ENCODE measurements at places on chromosomes 4 and X.

DNA sequence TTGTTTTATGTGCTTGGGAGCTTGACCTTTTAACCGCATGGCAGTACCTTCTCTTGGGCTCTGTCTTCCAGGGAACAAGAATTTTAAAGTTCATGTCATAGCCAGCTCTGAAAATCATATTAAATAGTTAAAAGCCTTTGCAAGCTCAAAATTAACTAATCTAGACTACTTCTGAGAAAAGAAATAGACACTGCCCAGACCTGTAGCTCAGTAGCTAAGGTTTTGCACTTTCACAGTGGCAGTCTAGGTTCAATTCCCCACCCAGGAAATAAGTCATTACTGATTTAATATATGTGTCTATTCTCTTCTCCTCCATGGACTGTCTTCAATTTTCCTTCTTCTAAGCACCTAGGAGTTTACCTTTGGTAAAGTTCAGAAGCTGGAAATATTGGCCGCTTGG, 27.4 kb downstream of the HSD17B11 start:
- DNase-seq: no peak

GRCh38 chr4:188092824-188093223, 16.6 kb downstream of the TRIML2 start:
- DNase-seq: no peak

DNA sequence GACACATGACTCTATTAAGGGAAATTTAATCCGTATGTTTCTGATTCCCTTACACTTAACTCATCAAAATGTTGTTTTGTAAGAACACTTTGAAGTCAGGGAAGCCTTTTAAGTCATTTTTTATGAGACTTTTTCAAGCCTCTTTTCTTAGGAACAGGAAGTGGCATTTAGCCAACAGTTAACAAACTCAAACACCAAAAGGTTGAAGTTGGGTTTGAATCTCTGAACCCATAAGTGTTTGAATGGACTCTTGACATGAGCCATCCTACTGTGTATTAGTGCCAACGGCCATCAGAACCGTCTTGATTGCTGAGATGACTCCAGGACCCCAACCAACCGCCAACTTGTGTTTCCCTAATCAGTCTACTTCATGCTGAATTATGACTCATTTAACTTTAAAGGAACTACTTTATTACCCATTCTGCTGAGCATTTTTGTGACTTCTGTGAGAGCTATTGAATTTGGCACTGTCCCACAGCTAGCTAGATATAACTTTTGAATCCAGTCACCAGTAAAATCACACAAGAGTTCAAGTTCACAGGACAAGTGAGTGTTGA, 209.1 kb upstream of the FAT1 start:
- no peak for DNase-seq

GRCh38 chrX:8366481-8366880, 98.1 kb upstream of the VCX3B start:
- no peak for DNase-seq

- DNase-seq: peak; percentile 92
Observed at GRCh38 chrX:107654872-107655761, 26.8 kb downstream of the PRPS1 start.

DNA sequence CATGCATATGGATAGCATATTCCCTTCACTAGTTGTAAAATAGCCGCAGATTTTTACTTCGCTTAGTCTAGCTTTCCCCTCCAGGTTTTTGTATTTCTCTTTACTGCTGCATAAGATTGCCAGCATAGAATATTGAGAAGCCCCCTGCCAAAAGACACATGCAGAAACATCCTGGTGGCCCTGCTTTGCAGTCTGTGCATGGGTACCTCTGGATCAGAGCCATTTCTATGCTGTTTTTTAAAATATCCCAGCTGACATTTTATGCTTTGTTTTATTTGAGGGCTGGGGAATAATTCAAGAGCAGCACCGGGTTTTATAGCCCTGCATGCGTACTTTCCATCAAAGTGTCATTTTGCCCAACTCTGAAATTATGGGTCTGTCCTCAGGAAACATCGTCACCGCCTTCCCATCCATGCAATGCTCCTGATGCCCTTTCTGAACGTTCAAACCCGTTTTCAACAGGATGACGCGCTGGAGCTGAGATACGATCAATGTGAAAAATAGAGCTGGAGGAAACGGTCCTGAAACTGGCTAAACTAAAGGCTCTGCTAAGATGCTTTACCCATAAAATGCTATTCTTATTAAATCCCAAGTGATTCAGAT, 314.3 kb downstream of the EVC2 start:
- DNase-seq: no peak

- DNase-seq: no peak
Observed at GRCh38 chr4:74983253-74983635, 50.3 kb downstream of the PARM1 start.

DNA sequence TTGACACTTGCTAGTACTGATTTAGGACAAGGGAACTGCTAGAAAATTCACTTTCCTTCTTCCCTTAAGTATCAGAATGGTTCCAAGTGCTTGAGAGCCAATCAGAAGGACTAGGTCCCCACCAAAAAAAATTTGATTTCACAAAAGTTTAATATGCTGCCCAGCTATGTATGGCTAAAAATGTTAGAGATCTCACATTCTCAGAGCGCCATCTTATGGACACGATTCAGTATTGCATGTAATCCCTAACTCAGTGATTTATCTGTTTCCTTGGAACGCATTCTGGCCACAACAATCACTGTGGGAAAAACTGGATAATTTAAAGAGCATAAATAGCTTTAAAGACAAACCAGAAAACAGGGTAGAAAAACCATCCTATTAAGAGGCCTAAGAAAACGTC, 255.1 kb upstream of the GPC4 start:
- DNase-seq: no peak

- no peak for DNase-seq
Observed at GRCh38 chr4:10075953-10076391, 40.6 kb downstream of the WDR1 start.

GRCh38 chrX:109886122-109886761, 116.7 kb upstream of the TMEM164 start:
- DNase-seq: no peak

- DNase-seq: no peak
Observed at GRCh38 chr4:3519468-3520264, 12.6 kb downstream of the LRPAP1 start.

DNA sequence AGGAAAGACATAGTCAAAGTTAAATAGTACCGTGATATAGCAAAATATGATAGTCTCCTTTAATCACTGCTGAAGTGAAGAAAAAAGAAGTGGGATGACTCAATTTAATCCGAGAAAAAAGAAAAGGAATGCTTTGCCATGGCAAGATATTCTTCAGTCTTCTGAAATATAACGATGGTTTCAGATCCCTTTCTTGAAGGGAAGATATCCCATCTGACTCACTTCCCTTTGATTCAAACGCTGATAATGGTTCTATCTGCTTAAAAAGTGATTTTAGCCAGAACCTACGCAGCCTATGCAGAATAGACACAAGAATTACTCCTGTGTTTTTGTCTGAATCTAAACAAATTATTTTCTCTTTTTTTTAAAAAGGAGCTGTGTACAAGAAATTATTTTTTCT, 68.1 kb upstream of the FTHL17 start:
- DNase-seq: no peak

GRCh38 chr4:165537028-165537648, 158.3 kb downstream of the CPE start:
- DNase-seq: no peak

DNA sequence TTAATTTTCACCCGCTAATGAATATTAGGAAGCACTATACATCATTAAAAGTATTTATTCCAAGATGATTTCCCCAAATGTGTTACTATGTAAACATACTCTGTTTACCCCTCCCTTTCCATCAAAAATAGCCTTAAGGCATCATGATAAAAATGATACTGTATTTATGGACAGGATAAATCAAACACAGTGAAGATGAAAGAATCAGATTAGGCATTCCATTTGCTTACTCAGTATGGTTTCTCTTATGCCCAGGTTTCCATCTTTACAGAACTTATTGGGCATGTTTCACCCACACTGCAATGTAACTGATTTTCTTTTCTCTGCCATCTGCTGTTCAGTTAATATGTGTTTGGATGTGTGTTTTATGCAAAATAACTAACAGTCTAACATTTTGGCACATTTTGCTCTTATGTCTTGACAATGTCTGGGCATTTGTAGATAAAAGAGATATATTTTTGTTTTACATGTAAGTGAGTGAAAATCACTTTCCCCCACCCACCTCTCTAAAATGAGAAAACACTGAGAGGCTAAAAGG, 445.2 kb downstream of the RPA4 start:
- DNase-seq: no peak

GRCh38 chr4:100739426-100739825, 221.6 kb upstream of the EMCN start:
- DNase-seq: no peak

GRCh38 chr4:1579001-1579900, 104.9 kb downstream of the FAM53A start:
- no peak for DNase-seq

Data from esophagus muscularis mucosa (tissue), 4 donors.